Stimulated activated CD8-positive, alpha-beta memory T cell treated with anti-CD3 and anti-CD28 coated beads, Interleukin-7, amount 100 ng/mL, for 24 hours (primary cell): ENCODE measurements at places on chromosomes 11 and 22.

DNA sequence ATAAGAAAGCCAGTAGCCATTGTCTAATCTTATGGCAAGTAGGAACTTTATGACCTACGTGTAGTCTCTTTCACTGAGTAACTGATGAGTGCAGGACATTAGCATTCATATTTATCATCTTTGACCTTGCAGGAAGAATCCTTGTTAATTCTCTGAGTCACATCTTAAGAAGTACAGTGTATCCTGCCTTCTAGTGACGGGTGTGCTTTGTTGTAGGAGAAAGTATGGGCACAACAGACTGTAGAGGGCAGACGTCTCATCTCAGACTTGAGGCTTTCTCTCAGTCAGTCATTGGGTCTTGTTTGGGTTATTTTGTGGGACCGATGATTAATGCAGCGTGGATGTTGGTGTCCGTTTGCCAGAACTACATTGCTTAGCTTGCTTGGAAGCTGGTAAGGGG lies 6.8 kb downstream of the RNF214 start:
- no peak for DNase-seq

GRCh38 chr22:24115247-24116207 lies 65.8 kb upstream of the SUSD2 start:
- no peak for DNase-seq

GRCh38 chr11:72781313-72782080 lies 12.3 kb downstream of the STARD10 start:
- peak; percentile 25 for DNase-seq

- no peak for DNase-seq
These were observed 32.6 kb downstream of the CAPN1 start for GRCh38 chr11:65214212-65214845.

GRCh38 chr22:37275134-37275533 lies 7.2 kb upstream of the CYTH4 start:
- no peak for DNase-seq
